ENCODE measurements at places on chromosomes 2 and 18.

DNA sequence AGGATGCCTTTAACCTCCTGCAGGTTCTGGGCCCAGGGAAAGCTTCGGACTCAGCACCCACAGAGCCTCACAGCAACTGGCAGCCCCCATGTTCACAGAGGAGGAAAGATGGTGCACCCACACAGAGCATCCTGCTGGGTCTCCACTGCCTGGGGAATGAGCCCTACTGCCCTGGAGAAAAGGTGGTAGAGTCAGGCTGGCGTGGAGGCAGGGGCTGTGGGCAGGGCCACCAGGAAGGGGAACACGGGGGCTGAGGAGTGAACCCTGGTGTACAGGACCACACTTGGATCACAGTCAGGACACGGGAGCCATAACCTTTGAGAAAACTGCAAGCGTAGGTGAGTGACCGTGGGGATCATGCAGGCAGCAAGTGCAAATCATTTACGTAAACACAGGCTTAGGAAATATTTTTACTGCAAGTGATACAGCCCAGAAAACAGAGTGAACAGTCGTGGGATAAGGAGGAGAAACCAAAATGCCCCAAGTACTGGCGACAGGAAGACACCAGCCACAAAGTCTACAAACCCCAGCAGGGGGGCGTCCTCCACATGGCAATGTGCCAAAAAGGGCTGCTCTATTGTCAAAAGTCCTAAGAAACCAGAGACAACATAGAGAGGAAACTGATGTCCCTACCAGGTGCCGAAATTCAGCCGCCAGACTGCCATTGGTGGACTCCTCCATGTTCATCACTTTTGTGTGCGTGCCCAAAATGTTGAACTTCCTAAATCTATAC lies 27.6 kb downstream of the STAT1 start:
- DNase-seq = no peak

- no peak for DNase-seq
These were observed 1260.9 kb upstream of the NRXN1 start for GRCh38 chr2:52292801-52293200.

GRCh38 chr18:71554686-71555085 lies 989.5 kb downstream of the CBLN2 start:
- DNase-seq = no peak

DNA sequence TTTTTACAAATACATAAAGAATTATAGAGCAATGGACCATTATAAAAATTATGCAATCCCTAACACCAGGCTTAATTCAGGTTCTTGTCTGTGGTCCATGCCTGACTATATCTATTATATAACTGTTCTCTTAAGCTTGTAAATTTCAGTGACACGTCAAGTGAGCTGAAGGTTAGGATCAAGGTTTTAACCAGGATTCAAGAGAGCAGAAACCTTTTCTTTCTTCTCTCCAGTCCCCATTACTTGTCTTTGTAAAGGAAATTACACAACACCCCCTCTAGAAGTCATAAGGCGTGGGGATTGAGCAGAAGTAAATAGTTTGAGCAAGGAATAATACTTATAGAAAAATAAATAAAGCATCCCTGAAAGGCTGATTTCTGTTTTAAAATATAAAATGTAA lies 122.0 kb downstream of the ZNF521 start:
- DNase-seq = no peak

All from amniotic stem cell (primary cell).